ENCODE measurements at places on chromosomes 4 and X.

DNA sequence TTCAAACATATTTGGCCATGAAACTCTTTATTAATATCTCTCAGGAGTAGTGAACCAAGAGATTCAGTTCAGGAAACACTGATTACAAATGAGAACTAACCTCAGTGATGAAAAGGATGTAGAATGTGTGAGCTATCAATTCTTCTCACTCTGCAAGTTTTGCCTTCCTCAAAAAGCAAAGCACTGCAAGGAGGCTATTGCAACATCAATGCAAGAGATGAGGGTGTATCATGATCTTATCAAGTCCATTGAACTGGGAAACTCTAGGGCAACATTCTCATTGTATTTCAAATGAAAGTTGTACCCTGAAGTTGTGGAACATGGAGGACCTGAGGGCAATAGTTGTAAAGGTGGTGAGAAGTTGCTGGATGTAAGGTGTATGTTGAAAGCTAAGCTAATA lies 56.4 kb upstream of the VEGFC start:
- no peak overlapping the region for H3K27ac ChIP-seq
- no peak overlapping the region for H3K4me3 ChIP-seq
- no peaks in the 10 kb centered on the region for H3K27me3 ChIP-seq
- no peak for DNase-seq
- no peaks in the 10 kb centered on the region for H3K4me1 ChIP-seq

DNA sequence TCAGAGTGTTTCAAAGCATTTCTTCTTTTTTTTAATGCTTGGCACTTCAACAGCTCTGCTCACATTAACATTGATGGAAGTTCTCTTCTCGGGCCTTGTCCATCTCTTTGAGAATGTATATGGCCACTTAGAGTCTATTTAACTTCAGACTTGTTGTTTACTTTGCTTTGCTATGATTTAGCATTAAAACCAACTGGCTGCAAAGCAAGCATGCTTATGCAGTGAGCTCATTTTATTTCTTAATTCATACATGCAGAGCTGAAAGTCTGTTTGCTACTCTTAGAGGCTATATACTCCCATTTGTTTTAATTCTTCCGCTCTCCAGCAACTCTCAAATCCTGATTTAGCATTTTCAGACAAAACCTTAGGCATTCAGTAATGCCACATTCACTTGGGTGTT lies 107.6 kb upstream of the PACRGL start:
- DNase-seq = no peak
- no peaks in the 10 kb centered on the region for H3K4me1 ChIP-seq
- H3K27ac ChIP-seq = no peak overlapping the region
- H3K36me3 ChIP-seq = no peaks in the 10 kb centered on the region
- no peaks in the 10 kb centered on the region for H3K27me3 ChIP-seq

GRCh38 chr4:175705407-175705806 lies 106.7 kb downstream of the GPM6A start:
- H3K4me3 ChIP-seq = no peak overlapping the region
- no peaks in the 10 kb centered on the region for H3K27me3 ChIP-seq
- no peaks in the 10 kb centered on the region for H3K36me3 ChIP-seq
- DNase-seq = no peak

GRCh38 chr4:88803600-88804096 lies 106.0 kb upstream of the NAP1L5 start:
- no peaks in the 10 kb centered on the region for H3K27me3 ChIP-seq
- no peak overlapping the region for H3K4me3 ChIP-seq
- H3K27ac ChIP-seq = no peak overlapping the region
- no peaks in the 10 kb centered on the region for H3K36me3 ChIP-seq
- no peaks in the 10 kb centered on the region for H3K4me1 ChIP-seq
- no peak for DNase-seq

DNA sequence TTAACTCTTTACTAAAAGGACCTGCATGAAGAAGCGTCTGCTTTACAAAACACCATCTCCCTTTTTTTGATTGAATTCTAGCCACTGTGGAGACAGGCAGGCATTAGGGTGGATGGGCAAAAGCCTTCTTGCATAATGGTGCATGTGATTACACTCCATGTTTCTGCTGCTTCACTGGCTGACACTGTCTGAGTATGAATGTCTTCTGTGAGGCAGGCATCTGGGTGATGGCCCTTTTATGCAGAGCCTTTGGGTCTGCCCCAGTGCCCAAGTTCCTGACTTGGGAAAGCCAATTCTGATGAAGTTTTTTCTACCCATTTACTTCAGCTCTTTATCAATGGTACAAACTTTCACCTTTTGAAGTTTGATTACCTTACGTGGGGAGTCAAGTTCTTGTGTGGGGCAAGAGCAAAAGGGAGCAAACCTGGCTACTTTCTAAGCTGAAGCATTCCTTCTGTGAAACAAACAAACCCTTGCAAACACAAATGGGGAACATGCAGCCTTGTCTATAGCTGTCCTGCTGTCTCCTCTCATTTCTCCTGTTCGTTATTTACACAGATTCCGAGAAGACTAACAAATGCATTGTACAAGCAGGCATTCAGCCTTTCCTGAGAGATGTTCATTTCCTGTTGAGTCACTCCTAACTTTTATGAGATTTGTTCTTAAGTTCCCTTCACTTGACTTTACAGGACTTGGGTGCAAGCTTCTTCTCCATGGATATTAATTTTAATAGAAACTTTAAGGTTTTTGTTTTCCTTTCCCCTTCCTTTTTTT lies 301.9 kb downstream of the TLL1 start:
- DNase-seq = no peak
- no peaks in the 10 kb centered on the region for H3K4me1 ChIP-seq
- no peaks in the 10 kb centered on the region for H3K36me3 ChIP-seq
- H3K4me3 ChIP-seq = no peak overlapping the region
- no peak overlapping the region for H3K27ac ChIP-seq

DNA sequence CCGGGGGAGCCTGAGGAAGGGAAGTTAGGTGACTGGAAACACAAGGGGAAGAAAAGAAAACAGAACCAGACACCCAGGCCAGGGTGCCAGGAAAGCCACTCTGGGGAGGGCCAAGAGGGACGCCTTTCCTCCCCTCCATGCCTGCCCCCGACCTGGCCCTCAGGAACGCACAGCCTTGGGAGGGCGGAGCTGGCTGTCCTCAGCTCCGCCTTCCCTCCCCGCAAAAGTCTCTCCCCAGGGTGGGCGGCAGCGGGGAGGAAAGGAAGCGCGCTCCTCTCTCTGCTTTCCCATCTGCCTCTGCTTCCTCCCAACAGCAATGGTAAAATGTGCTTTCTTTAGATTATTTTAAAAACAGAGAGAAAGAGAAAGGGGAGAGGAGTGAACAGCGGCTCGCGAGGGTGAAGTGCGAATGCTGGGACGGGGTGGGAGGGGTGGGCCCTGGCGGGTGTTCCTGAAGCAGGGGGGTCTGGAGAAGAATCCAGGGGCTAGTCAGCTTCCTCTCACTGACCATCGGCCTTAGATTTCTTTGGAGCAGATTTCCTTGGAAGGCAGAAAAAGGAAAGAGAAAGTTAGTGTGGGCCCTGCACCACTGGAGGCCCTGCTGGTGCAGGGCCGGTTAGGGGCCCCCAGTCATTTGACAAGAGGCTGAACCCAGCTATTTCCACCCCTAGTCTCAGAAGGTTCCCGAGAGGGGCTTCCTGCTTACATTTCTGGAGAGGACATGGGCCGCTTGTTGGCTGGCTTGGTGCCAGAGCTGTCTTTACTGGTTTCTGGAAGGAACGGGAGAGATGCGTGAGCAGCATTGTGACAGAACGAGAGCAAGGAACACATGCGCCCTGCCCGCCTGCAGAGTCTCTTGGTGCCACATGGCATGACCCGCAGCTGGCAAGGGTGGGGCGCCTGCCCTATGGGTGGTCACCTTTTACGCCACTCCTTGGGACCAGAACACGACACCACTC lies 4.7 kb upstream of the RENBP start:
- DNase-seq = no peak
- peaks cover 30% of the 10 kb centered on the region for H3K36me3 ChIP-seq
- no peak overlapping the region for H3K4me3 ChIP-seq
- peaks cover 17% of the 10 kb centered on the region for H3K4me1 ChIP-seq
- H3K27me3 ChIP-seq = no peaks in the 10 kb centered on the region
- no peak overlapping the region for H3K27ac ChIP-seq

DNA sequence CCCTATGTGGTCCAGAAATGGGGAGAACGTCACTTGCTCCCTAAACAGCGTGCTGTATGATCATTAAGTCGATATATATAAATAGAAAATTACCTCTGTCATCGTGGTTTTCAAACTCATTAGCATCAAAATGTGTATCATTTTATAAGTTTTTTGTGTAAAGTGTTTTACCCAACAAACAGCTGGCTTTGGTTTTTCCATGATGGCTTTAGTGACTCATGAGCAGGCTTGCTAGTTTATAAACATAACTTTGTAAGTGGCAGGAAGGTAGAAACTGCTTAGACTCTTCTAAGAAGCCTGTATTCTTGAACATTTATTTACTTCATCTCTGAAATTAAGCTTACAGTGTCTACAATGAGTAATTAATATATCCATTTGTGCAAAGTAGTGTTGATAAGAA lies 108.4 kb upstream of the DIPK2B start:
- H3K4me1 ChIP-seq = no peaks in the 10 kb centered on the region
- no peak overlapping the region for H3K27ac ChIP-seq
- no peak overlapping the region for H3K4me3 ChIP-seq
- no peaks in the 10 kb centered on the region for H3K27me3 ChIP-seq
- DNase-seq = no peak

GRCh38 chrX:148501386-148502066 lies 1.1 kb downstream of the AFF2 start:
- H3K27me3 ChIP-seq = no peaks in the 10 kb centered on the region
- H3K27ac ChIP-seq = no peak overlapping the region
- DNase-seq = no peak
- H3K4me3 ChIP-seq = peak overlapping the region; percentile 43

GRCh38 chr4:54146139-54146538 lies 46.2 kb downstream of the GSX2 start:
- no peak overlapping the region for H3K4me3 ChIP-seq
- H3K27ac ChIP-seq = no peak overlapping the region
- H3K36me3 ChIP-seq = no peaks in the 10 kb centered on the region
- no peak for DNase-seq

DNA sequence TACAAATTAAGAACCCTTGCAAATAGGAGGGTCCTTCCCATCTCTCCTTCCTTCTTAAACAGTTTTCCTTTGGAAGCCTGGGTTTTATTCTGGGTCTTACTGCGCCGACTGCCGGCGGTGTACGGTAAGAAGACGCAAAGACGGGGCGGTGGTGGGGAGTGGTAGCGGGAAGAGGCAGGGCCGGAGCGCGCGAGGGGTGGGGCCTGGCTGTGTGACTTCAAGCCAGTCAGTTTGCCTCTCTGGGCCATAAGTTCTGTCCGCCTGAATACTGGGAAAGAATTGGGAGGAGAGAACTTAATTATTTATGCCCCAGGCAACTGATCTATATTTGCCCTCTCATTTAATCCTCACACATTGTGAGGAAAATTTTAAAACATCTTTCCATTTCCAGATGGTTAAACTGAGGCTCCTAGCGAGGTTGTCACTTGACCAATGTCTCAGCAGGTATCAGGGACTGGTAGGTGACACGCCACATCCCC lies 726 bp upstream of the KANTR start:
- peak overlapping the region; percentile 55 for H3K27ac ChIP-seq
- no peaks in the 10 kb centered on the region for H3K36me3 ChIP-seq
